ENCODE measurements at places on chromosomes 2 and 18.

- DNase-seq: no peak
Measured at GRCh38 chr2:109409321-109410038, 204.3 kb downstream of the SEPTIN10 start.

- DNase-seq: no peak
Measured at GRCh38 chr2:207867056-207867455, 97.3 kb upstream of the FZD5 start.

DNA sequence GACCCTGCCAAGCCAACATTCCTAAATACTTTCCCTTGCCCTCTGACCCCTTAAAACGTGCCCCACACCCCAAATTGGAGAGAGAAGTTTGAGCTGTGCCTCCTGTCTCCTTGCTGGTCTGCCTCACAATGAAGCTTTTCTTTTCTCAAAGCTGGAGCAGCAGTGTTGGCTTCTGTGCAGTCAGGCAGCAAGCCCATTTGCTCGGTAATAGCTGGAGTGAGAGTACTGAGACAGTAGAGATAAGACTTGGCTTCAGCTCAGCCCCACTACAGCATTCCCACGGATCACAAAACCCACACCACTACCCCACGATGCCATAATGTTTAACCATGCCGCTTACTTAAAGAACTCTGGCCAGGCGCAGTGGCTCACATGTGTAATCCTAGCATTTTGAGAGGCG lies 73.0 kb downstream of the NCAPH start:
- no peak for DNase-seq

- peak; percentile 7 for DNase-seq
Measured at GRCh38 chr2:99880148-99880963, 262.0 kb downstream of the AFF3 start.

Measured in HCEC 1CT (cell line).